Nephron progenitor cell (in vitro differentiated cells): ENCODE measurements at places on chromosomes 3 and 15.

DNA sequence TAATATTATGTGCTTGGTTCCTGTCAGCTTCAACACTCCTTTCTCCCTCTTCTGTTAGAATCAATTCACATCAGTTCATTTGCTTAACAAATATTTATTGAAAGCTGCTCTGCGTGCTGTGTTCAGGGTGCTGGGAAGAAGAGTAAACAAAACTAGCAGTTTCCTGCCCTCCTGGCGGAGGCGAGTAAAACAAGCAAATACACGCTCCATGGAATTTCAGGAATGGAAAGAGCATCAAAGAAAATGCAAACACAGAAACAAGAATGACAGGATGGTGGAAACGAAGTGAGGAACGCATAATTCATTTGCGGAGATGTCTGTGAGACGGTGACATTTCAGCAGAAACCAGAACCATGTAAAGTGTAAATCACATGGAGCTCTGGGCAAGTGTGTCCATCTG is 49.4 kb upstream of the SPTSSB start:
- no peaks in the 10 kb centered on the region for H3K27me3 ChIP-seq
- DNase-seq = no peak
- H3K4me1 ChIP-seq = peaks cover 21% of the 10 kb centered on the region
- H3K27ac ChIP-seq = no peak overlapping the region
- peaks cover 9% of the 10 kb centered on the region for H3K36me3 ChIP-seq

DNA sequence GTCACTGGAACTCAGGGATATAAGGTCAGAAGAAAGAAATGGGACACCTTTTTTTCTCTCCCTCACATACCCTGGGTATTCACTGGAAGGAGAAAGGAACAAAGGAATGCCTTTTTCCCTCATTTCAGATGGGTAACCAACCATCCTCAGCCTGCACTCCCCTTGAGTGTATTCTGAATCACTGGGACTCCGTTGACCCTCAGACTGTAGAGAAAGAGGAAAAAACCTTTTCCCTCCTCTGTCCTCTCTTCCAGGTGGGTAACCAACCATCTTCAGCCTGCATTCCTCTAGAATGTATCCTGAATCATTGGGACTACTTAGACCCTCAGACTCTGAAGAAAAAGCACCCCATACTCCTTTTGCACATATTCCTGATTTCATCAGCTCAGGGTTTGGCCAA is 11.4 kb downstream of the PRR20G start:
- no peaks in the 10 kb centered on the region for H3K36me3 ChIP-seq
- no peak overlapping the region for H3K4me3 ChIP-seq
- no peak for DNase-seq
- no peaks in the 10 kb centered on the region for H3K4me1 ChIP-seq
- peaks cover 23% of the 10 kb centered on the region for H3K27me3 ChIP-seq
- H3K27ac ChIP-seq = no peak overlapping the region

- H3K36me3 ChIP-seq = no peaks in the 10 kb centered on the region
- peaks cover 69% of the 10 kb centered on the region for H3K4me1 ChIP-seq
- peaks cover 15% of the 10 kb centered on the region for H3K27me3 ChIP-seq
- no peak overlapping the region for H3K27ac ChIP-seq
- peak overlapping the region; percentile 92 for H3K4me3 ChIP-seq
These were observed 1.6 kb upstream of the PRKCD start for GRCh38 chr3:53159156-53160060.

- no peak overlapping the region for H3K4me3 ChIP-seq
- no peaks in the 10 kb centered on the region for H3K4me1 ChIP-seq
- peaks cover 4% of the 10 kb centered on the region for H3K27me3 ChIP-seq
- H3K27ac ChIP-seq = no peak overlapping the region
These were observed 229.0 kb upstream of the LRIG1 start for GRCh38 chr3:66729687-66730393.

GRCh38 chr15:97995881-97996603 is 35.5 kb downstream of the ARRDC4 start:
- no peak for DNase-seq
- no peaks in the 10 kb centered on the region for H3K27me3 ChIP-seq
- no peak overlapping the region for H3K4me3 ChIP-seq
- H3K27ac ChIP-seq = no peak overlapping the region

GRCh38 chr15:86735247-86736040 is 655.8 kb downstream of the AGBL1 start:
- no peak for DNase-seq
- no peak overlapping the region for H3K27ac ChIP-seq
- no peaks in the 10 kb centered on the region for H3K36me3 ChIP-seq
- H3K27me3 ChIP-seq = no peaks in the 10 kb centered on the region
- no peak overlapping the region for H3K4me3 ChIP-seq
- peaks cover 16% of the 10 kb centered on the region for H3K4me1 ChIP-seq

DNA sequence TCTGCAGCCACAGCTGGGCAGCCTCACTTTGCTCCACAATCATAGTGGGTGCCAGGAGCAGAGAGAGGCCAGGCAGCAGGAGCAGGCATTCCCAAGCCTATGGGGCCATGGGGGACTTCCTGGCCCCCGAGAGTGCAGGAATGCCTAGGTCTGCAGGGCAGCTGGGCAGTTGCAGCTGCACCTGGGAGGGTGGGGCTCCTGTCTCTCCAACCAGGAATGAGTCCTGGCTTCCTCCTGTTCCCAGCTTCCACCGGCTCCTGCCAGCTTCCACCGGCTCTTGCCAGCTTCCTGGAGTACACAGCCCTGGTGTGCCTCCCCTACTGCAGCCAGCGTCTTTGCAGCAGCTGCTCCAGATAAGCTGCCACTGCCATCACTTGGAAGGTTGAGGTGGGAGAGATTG is 86.3 kb upstream of the CDV3 start:
- DNase-seq = no peak
- no peak overlapping the region for H3K4me3 ChIP-seq
- H3K4me1 ChIP-seq = peaks cover 19% of the 10 kb centered on the region
- H3K27me3 ChIP-seq = peaks cover 3% of the 10 kb centered on the region
- H3K27ac ChIP-seq = no peak overlapping the region
- peaks cover 17% of the 10 kb centered on the region for H3K36me3 ChIP-seq

- H3K27me3 ChIP-seq = peaks cover 3% of the 10 kb centered on the region
- peaks cover 15% of the 10 kb centered on the region for H3K4me1 ChIP-seq
- no peak overlapping the region for H3K4me3 ChIP-seq
These were observed 82.9 kb downstream of the FSIP1 start for GRCh38 chr15:39699516-39700374.
